NCI-H2171 (cell line): ENCODE measurements at places on chromosomes 7 and 10.
A peak's percentile ranks its signal among the peaks of the same experiment; 100 is the strongest.

- DNase-seq, result no peak
These were observed 185.6 kb upstream of the PRSS58 start for GRCh38 chr7:142443216-142444010.

GRCh38 chr7:29282819-29283414, 88.3 kb downstream of the CHN2 start:
- DNase-seq, result no peak

DNA sequence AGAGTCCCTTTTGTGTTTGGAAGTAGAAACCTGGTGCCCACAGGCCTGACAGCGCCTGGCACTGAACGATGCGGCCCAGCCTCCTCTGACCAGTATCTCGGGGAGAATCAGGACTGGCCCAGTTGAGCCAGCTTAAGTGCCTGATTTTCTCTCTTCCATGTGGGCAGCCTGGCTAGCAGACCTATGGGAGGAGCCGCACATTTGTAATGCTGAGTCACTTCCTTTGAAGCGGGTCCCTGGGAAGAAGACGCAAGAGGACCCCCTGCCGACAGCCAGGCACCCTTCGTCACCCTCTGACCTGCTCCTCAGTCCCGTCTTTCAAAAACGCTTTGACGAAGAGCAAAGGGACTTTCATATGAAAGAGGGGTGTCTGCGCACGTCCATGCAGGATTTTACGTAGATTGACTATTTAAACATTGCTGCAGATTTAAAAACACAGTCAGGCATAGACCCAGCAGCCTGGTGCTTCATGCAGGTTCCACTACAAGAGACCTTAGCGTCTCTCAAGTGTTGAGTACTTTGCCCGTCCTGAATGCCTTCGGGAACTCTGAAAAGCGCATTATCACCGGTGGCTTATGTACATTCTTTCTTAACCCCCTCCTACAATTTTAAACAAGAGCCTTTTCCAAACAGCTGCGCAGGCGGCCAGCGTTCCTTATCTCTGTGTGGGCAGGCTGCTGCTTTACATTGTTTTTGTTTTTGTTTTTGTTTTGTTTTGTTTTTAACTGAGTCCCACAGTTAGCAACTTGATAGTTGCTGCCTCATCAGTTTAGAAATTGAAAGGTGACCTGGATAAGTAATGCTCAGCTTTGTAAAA, 36.5 kb upstream of the AP5Z1 start:
- DNase-seq, result no peak

DNA sequence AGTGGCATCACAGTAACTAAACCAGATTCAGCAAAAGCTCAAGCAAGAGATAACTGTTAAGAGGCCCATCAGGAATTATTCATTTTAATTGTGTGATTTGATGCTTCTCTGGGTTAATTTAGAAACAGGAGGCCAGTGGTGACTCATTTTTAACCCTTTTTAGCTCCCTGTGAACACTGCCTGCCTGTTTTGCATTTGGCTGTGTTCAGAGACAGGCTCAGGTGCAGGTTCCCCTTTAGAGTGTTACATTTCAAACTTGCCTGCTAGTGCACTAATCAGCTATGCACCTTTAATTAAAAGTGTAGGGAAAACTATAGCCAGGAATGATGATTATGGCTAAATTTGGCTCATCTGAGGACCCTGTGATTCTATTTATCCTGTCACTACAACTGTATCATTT, 6.5 kb downstream of the STAMBPL1 start:
- no peak for DNase-seq

DNA sequence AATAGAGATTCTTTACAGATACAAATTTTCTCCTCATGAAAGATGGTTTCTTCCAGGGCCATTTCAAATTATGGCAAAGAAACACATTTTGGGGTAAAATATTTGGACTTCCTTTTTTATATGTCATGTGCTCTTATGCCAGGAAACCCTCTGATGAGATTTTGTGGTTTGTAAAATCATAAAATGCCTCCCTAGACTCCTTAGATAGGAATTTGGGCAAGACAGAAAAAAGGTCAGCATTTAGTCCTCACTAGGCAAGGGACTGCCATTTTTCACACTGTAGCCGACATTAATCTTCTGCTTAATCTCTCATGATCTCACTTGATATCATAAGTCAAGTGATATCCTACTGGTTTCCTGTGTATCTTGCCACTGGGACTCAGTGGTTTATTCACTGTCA, 286.4 kb downstream of the ARHGAP12 start:
- no peak for DNase-seq

DNA sequence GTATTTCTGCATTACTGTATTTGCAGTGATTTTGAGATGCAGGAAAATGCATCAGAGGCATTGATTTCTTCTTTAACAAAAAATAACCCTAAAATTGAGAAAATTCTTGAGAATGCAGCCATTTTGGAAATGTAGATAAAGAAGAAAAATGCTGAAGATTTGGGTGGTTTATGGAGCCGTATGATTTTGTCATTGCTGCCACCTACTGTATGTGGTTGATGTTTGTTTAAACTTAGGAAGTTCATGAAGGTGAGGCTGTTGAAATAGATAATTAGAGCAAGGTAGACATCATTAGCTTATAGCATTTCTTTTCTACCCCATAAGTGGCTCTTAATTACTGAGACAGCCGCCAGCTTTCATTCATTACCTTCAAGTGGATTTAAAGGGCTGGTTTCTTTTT, 92.1 kb upstream of the SAMD8 start:
- DNase-seq, result no peak

- no peak for DNase-seq
These were observed 220.7 kb downstream of the ADK start for GRCh38 chr10:74371696-74372095.

DNA sequence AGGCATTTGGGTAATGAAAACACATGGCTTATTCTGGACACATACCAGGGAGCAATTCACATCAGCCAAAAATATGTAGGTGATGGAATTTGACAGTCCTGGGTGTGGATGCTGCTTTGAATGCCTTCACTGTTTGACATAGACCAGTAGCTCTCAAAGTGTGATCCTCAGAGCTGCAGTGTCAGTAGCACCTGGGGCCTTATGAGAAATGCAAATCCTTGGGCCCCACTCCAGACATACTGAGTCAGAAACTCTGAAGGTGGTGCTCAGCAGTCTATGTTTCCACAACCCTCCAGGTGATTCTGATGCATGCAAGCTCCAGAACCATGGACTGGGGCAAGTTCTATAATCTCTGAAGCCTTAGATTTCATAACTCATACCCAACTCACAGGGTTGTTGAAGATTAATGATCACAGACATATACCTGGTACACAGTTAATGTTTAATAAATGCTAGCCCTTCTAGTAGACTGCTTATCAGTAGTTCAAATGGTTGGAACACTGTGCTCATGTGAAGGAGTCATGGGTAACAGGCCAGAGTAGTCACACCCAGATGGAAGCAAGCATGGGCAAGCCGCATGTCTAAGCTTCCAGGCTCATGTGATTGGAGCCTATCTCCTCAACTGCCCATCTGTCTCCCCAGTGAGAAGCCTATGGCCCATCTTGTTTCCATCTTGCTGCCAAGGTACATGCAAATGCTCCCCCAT, 715.7 kb downstream of the GRID1 start:
- no peak for DNase-seq

GRCh38 chr10:101482568-101482967, 105.5 kb downstream of the POLL start:
- DNase-seq, result no peak

DNA sequence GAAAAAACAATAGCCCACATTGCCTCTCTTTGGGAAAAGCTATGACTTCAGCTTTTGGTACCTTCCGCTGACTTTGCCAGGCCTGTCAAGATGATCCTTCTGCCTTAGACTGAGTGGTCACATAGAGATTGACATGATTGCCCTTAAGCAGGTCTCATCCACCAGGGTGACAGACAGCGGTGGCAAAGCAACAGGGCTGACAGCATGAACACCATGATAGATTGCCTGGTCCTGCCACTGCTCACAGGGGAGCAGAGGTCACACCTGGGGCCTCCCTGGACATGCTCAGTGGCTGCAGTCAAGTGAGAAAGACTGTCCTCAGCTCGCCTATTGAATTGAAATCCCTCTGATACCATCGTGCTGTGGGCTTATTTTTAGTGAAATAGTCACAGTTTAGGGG, 1080.2 kb downstream of the KCNMA1 start:
- DNase-seq, result no peak

- DNase-seq, result no peak
These were observed 22.5 kb downstream of the PRTFDC1 start for GRCh38 chr10:24929904-24930303.

- no peak for DNase-seq
These were observed 298.1 kb downstream of the BICC1 start for GRCh38 chr10:58810751-58811150.

- no peak for DNase-seq
These were observed 45.1 kb upstream of the MET start for GRCh38 chr7:116626886-116627285.

DNA sequence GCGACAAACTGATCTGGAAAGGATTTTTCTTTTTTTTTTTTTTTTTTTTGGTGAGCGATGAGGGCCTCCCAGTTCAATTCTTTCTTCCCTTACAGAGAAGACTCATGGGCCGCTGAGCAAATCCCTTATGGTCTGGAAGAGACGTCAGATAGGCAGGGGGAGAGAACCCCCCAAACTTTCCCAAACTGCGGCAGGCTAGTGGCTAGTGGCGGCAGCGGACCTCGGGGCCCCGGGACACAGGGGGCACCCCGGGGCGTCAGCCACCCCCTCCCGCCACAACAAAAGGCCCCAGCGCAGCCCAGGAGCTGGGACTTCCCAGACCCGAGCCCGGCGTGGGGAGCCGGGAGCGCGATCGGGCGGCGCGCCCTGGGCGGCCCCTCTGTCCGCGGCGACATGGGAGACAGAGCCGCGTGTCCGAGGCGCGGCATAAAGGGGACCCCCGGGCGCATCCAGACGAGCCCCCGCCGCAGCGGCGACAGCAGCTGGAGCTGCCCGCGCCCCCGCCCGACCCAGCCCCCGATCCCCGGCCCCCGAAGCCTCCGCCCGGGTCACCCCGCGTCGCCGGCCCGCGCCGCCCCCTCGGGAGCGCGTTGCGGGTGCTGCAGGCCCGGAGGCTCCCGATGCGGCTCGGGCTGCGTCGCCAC, 755 bp downstream of the FAM171A1 start:
- DNase-seq, result no peak

GRCh38 chr10:127848226-127848625, 44.5 kb downstream of the CLRN3 start:
- no peak for DNase-seq

GRCh38 chr7:40077849-40078248, 56.6 kb downstream of the MPLKIP start:
- no peak for DNase-seq

GRCh38 chr10:11602358-11602757, 9.1 kb downstream of the USP6NL start:
- DNase-seq, result no peak

- DNase-seq, result peak; percentile 29
These were observed 1.3 kb upstream of the ACHE start for GRCh38 chr7:100896732-100897608.

DNA sequence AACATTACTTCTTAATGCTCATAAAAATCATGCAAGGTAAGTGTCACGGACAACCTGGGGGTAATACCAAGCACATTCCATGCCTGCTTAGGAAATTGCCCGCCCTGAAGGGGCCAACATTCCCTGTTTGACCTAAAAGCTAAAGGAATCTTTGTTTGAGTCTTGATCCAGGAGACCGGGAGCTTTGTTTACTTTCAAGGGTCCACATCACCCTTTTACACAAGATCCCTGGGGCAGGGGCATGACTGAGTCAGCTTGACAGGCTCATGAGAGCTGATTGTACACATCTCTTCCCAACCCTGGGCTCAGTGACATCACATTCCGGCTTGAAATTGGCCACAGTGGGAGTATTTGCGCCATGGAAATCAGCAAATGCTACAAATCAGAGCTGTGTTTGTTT, 248.1 kb upstream of the HABP2 start:
- DNase-seq, result no peak

DNA sequence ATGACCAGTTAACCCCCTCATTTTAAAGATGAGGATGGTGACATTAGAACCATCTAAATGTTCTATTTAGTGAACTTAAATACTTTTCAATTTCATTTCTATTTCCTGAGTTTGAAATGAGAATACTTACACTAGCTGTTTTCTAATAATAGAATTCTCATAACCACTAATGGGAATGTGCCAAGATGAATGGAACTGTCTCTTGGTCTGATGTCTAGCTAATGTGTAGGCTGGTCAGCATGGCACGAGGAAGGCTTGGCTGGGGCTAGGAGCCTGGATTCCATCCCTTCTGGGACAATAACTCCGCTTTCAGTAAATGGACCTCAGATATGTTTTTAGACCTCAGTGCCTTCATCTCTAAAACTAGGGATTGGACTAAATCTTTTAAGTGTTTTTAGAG, 185.8 kb upstream of the NRP1 start:
- no peak for DNase-seq

DNA sequence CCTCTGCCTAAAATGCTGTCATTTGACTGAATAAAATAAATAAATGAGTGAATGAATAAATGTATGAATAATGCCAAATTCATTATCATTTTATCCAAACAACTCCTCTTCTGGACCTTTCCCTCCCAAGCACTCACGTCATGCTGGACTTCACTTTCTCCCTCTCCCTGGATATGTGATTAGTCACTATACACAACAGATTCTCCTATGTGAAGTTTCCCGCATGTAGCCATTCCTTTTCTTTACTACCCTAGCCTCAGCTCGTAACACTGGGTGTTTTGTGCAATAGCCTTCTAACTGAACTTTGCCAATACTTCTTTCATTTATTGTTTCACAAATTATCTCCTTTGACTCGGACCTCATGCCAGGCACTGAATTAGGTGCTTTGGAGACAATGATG, 87.6 kb upstream of the IL6 start:
- DNase-seq, result no peak

- no peak for DNase-seq
These were observed 118.2 kb upstream of the C7orf33 start for GRCh38 chr7:148472406-148472805.

DNA sequence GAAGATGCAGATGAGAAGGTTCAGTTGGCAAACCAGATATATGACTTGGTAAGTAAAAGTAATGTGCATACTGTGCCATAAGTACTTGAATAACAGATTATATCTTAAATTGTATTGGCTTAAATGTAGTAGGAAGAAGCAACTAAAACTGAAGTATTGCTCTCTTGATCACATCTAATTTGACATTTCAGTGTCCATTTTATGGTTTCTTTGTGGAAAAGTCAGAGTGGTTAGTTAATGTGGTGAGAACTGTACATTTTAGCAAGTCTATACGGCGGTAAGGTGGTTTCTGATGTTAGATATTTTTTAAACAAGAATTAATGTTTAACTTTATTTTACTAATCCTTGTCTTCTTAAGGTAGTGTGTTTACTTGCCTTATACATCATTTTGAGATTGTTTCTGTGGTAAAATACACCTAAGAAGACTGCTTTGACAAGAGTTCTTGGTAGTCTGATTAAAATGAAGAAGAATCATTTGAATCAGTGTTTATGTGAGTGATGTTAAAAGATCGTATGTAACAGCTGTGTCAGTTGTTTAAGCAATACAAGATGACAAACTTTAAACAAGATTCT, 5.1 kb downstream of the ING3 start:
- no peak for DNase-seq

GRCh38 chr7:75889223-75889825, 10.5 kb downstream of the RHBDD2 start:
- no peak for DNase-seq
